ENCODE measurements at places on chromosomes 2 and 18.

DNA sequence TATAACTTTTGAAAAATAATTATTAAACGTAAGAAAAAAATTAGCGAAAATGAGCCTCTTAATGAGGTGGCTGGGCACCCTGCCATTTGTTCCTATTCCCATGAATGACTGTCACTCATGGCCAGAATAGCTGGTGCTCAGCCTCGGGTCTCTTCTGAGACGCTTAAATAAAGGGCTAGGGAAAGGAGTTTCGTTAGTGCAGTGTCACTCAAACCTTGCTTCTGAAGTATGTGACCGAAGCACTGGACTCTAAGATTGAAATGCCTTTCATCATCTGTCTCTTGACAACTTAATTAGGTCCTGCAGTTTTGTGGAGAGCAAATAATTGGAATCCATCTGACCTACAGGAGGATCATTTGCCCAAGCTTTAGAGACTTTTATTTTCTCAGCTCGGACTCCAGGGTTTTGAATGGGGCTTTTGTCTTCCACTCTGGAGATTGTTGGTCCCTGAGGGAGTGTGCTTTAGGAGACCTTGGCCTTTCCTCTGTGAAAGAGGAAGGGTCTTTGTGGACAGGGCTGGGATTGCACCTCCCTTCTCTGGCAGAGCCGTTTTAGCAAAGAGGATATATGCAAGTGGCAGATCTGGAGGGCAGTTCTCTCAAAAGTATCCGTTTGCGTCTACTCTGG lies 42.3 kb upstream of the FHOD3 start:
- no peaks in the 10 kb centered on the region for H3K27me3 ChIP-seq
- H3K27ac ChIP-seq: peak overlapping the region; percentile 61
- no peak for DNase-seq
- no peaks in the 10 kb centered on the region for H3K36me3 ChIP-seq

- no peaks in the 10 kb centered on the region for H3K27me3 ChIP-seq
- H3K36me3 ChIP-seq: peaks cover 31% of the 10 kb centered on the region
- H3K27ac ChIP-seq: no peak overlapping the region
- peaks cover 28% of the 10 kb centered on the region for H3K4me1 ChIP-seq
- no peak overlapping the region for H3K4me3 ChIP-seq
Observed at GRCh38 chr2:11863513-11864328, 117.3 kb downstream of the LPIN1 start.

GRCh38 chr2:10487081-10487740 lies 39.1 kb upstream of the ODC1 start:
- H3K27me3 ChIP-seq: no peaks in the 10 kb centered on the region
- H3K36me3 ChIP-seq: peaks cover 8% of the 10 kb centered on the region
- H3K4me1 ChIP-seq: no peaks in the 10 kb centered on the region
- H3K4me3 ChIP-seq: no peak overlapping the region

GRCh38 chr18:56299740-56300139 lies 338.7 kb downstream of the TXNL1 start:
- H3K27ac ChIP-seq: no peak overlapping the region
- DNase-seq: no peak
- H3K36me3 ChIP-seq: no peaks in the 10 kb centered on the region
- H3K27me3 ChIP-seq: no peaks in the 10 kb centered on the region

DNA sequence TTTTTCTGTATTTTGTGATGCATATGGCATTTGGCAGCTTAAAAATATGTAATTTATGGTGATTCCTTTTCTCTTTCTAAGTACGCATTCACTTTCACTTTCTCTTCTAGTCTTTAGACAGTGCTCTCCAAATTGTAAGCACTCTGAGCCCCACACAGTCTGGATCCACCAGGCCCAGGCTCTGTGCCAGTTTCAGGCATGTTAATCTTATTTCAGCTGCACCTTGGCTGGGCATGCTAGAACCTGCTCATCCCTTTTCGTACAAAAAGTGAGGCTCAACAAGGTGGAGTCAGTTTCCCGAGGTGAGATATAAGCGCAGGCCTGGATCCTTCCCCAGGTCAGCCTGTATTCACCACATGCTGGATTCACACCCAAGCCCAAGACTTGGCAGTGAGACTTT lies 203.9 kb downstream of the MTX2 start:
- no peak overlapping the region for H3K4me3 ChIP-seq
- DNase-seq: no peak
- no peaks in the 10 kb centered on the region for H3K27me3 ChIP-seq
- no peak overlapping the region for H3K27ac ChIP-seq
- H3K36me3 ChIP-seq: no peaks in the 10 kb centered on the region
- no peaks in the 10 kb centered on the region for H3K4me1 ChIP-seq

DNA sequence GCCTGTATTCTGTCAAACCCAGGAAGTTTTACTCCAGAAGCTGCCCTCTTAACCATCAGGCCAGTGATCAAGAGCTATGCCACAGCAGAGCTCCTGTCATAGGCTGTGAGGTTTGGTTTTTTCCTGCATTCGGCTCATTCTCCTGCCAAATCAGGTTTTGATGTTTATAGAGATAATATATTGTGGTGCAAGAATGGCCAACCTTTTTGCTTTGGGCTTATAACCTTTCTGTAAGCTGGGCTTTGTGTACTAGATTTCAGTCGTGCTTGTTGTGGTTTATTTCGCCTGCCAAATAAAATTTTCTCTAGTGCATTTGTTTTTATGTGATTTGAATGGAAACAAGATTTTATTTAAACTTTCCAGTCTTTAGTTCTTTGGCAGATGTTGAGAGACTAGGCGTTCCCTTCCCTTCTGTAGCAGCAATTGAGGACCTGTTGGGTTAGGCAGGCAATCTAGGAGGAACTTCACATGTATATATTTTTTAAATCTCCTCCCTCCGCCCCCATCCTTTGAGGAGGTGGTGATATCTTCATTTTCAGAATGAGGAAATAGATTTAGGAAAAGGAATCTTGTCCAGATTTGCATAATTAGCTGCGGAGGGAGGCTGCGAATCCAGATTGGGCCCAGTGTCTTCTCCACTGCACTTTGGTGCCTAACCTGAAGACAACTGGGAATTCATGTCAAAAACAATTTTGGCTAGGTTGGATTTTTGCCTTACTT lies 2.6 kb downstream of the KDM3A start:
- peaks cover 33% of the 10 kb centered on the region for H3K4me1 ChIP-seq
- H3K36me3 ChIP-seq: peaks cover 45% of the 10 kb centered on the region
- H3K27me3 ChIP-seq: peaks cover 16% of the 10 kb centered on the region
- H3K27ac ChIP-seq: no peak overlapping the region

DNA sequence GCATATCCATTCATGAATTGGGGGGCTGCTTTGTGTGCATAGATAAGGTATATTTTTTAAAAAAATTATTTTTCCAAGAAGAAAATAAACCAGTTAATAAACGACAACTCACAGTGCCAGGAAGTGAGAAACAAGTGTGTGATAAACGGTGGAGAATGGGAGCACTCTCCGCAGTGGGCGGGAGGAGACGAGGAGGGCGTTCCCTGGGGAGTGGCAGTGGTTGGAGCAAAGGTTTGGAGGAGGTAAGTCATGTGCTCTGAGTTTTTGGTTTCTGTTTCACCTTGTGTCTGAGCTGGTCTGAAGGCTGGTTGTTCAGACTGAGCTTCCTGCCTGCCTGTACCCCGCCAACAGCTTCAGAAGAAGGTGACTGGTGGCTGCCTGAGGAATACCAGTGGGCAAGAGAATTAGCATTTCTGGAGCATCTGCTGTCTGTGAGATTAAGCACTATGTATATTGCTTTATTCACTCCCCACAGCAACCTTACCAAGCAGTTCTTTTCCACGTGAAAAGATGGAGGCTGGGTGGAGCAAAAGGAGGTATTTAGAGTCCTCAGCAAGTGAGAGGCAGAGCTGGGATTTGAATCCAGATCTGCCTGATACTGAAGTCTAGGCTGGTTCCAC lies 27.0 kb upstream of the CASP8 start:
- H3K36me3 ChIP-seq: peaks cover 3% of the 10 kb centered on the region
- peak; percentile 51 for DNase-seq
- H3K27ac ChIP-seq: peak overlapping the region; percentile 74
- peaks cover 20% of the 10 kb centered on the region for H3K4me1 ChIP-seq

DNA sequence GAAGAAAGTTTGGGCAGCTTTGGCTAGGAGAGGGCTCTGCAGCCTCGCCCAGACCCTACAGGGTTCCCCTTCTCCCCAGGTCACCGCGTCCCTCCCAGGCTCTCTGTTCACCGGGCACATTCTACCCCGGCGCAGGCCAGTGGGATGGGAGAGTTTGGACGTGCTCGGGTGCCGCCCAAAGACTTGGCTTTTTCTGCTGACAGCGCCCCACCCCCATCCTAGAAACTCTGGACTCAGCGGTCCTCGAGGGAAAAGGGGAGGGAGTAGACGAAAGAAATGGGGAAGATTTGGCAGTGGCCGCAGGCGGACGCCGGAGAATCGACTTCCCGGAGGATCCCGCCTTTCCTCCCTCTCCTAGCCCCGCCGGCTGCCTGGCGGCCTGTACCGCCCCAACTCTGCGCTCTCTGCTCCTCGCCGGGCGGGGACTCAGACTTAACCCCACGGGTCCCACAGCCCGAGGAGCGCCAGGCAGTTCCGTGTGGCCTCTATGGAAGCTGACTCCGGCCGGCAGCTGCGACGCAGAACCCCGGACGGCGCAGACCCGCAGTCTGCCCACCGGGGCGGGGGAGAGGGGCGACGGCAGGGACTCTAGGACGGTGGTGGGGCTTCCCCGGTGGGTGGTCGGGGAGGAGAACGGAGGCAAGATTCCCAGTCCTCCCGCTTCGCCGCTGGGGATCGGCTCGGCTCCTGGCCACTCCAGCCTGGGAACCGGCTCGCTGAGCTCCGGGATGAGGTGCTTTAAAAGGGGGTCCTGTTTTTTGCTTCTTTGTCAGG lies 863 bp upstream of the SIX2 start:
- H3K4me3 ChIP-seq: peak overlapping the region; percentile 74
- H3K36me3 ChIP-seq: 0 out of 2 replicates have a peak, but pooled peaks cover 2% of the 10 kb centered on the region
- H3K27ac ChIP-seq: no peak overlapping the region
- peaks cover 48% of the 10 kb centered on the region for H3K4me1 ChIP-seq

- peaks cover 27% of the 10 kb centered on the region for H3K27me3 ChIP-seq
- no peak overlapping the region for H3K27ac ChIP-seq
- no peak for DNase-seq
- H3K4me1 ChIP-seq: peaks cover 21% of the 10 kb centered on the region
Observed at GRCh38 chr2:96526615-96527285, 9.8 kb upstream of the ARID5A start.

DNA sequence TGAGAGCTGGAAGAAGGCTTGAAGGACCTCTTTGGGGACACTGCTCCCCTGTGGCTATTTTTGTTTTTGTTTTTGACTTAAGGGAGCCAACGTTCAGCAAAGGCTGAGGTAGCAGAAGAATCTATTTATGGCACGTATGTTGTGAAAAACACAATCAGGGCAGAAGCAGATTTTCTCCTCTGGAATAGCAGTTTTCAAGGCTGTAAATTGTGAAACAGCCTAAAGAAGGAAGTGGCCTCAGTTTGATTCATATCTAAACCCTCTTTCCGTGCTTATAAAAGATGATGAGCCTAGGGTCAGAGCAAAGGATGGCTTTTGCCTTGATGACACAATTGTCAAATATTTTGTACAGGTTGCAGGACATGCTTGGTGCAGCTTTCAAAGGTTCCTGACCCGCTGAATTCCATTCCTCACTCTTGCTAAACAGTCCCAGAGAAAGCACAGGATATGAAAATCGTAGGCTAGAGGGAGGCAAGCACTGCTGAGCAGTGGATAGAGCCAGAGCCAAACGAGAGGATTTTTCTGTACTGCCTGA lies 106.2 kb upstream of the DLX2 start:
- no peak overlapping the region for H3K27ac ChIP-seq
- no peak for DNase-seq

DNA sequence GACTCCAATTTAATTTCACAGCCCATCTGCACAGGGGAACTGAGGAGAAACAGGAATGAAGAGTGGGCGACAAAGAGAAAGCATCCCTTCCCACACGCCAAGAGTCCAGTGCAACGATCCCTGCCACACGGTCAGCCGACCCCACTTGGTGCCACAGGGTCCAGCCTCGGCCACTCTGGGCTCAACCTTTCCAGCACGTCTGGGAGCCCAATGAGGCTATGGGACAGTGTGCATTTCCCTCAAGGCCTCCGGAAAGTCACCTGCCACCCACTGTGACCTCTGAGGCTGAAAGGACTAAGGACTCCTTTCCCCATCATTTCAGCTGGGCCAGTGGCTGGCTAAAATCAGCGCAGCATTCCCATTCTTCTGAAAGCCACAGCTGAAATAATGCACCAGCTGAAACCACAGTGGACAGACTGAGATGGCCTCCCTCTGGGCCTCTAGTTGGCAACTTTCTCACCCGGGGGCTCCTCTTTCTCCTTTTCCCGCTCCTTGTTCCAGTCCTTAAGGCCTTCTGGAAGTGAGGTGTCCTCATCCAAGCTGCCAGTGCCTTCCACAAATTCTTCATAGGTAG lies 21.2 kb downstream of the TUBB6 start:
- peaks cover 49% of the 10 kb centered on the region for H3K36me3 ChIP-seq
- peaks cover 25% of the 10 kb centered on the region for H3K4me1 ChIP-seq
- no peak for DNase-seq
- no peaks in the 10 kb centered on the region for H3K27me3 ChIP-seq
- H3K27ac ChIP-seq: peak overlapping the region; percentile 78

DNA sequence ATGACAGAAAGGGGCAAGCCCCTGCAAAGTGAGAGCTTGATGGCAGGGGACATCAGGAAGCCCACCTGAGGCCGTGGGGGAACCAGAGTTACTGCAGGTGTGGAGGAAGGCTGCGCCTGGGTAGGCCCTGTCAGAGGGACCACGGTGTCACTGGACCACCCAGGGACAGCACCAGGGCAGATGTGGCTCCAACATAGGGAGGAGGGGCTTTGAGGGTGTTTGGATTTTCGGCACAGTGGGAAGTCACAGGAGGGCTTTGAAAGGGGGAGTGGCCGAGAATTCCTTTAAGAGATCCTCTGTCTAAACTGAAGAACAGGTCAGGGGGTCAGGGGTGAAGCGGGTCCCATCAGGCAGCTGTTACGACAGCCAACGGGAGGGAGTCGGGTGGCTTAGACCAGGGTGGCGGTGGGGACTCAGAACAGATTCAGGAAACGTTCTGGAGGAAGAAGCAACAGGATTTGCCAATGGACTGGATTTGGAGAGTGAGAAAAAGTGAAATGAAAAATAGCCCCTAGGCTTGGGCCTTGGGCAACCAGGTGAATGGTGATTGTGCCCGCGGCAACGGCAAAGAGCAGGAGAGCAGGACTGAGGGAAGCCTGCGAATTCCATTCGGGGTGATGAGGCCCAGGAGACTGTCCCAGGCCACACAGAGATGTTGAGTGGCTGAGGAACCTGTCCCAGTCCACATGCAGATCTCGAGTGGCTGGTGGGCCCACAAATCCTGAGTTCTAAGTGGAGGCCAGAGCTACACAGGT lies 166.1 kb downstream of the LAMA1 start:
- no peaks in the 10 kb centered on the region for H3K27me3 ChIP-seq
- peaks cover 10% of the 10 kb centered on the region for H3K4me1 ChIP-seq
- H3K36me3 ChIP-seq: peaks cover 46% of the 10 kb centered on the region
- H3K27ac ChIP-seq: peak overlapping the region; percentile 54

GRCh38 chr2:242012956-242013764 lies 143.6 kb downstream of the RTP5 start:
- H3K36me3 ChIP-seq: no peaks in the 10 kb centered on the region
- H3K4me3 ChIP-seq: no peak overlapping the region
- no peaks in the 10 kb centered on the region for H3K4me1 ChIP-seq
- H3K27ac ChIP-seq: no peak overlapping the region
- DNase-seq: no peak
- peaks cover 4% of the 10 kb centered on the region for H3K27me3 ChIP-seq

DNA sequence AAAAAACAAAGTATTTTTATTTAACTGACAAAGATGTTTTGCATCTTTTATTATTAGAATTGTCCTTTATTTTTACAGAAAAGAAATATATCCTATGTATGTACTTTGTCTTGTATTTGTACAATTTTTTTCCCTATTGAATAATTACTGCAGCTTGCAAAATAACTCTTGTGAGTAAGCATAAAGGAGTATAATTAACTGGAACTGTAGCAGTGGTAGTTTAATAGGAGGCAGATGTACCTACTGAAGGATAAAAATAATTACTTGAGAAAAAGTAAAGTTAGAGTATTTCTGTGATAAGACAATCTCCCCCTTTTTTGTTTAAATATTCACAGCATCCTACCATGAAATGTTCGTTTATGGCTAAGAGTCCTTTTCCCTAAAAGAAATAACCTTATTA lies 34.7 kb downstream of the EHBP1 start:
- no peak overlapping the region for H3K4me3 ChIP-seq
- no peaks in the 10 kb centered on the region for H3K27me3 ChIP-seq
- peaks cover 64% of the 10 kb centered on the region for H3K4me1 ChIP-seq
- no peak overlapping the region for H3K27ac ChIP-seq

Measured in WTC11 (cell line).